ENCODE measurements at places on chromosomes 4 and X.

DNA sequence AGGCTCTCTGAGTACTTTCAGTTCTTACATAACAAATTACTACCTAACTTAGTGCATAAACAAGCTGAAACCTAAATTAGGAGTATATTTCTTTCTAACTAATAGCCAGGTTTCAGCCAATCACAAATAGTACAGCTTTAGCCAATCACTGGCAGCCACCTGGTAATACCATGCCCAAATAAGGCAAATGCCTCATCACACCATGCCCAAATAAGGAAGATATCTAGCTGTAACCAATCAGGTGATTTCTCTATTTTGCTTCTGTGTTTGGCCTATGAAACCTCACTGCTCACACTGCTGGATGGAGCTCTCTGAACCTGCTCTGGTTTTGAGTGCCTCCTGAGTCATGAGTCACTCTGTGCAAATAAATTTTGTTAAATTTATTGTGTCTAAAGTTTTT, 113.5 kb downstream of the DDIT4L start:
- no peak for DNase-seq

DNA sequence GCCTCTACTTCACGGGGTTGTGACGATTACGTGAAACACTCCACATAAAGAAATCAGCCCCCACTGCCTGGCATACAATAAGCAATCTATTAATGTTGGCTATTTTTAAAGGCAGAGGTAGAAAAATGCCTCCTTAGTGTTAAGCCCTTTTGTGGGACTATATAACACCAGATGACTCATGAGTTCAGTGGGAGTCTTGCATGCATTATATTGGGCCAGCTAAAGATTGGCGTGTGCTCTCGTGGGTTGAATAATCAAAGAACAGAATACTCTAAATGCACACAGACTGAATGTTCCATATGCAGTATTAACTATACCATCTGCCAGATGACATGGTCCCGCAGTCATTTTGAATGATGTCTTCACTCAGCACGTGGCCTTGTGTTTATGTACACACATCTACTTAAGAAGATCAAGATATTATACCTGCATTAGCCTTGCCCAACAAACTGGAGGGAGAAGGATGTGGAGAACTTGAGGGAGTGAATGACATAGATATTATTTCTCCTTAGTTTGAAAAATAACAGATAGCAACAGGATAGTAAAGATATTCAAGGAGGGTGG, 85.0 kb upstream of the MYOZ2 start:
- no peak for DNase-seq

DNA sequence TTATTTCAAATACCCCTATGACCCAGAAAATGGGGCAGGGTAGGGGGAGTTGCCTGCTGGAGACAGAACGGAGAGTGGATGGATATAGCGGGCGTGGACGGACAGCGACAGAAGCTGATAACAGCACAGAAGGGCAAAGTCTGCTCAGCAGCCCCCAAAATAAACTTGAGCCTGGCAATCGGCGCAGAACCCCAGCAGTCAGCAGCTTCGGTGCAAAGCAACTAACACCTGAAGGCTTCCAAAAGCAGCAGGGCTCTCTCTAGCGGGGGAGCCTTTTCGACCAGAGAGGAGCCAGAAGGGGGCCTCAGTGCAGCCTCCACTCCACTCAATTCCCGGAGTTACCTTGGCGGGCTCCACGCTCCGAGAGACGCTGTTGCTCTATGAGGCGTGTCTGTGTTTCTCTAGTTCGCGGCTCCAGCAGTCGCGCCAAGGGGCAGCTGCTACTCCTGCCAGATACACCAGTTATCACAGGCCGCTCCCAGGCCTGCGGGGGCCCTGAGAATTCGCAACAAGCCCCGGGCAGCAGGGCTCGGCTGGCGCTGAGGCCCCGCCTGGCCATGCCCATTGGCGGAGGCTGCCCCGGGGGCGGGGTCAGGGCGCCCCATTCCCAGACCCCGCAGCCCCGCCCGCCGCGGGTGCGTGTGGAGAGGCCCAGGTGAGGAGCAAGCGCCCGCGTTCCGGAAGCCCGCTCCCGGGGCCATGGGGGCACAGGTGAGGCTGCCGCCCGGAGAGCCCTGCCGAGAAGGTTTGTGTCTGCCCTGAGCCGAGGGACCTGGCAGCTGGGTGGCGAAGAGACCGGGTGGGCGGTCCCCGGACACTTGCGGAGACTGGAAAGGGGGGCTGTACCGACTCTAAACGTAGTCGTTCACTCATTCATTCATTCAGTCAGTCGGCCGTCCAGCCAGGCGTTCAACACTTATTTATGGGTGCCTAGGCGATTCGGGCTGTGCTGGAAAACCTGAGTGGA, at the start of the genes CNGA1 and NIPAL1:
CNGA1 (minus strand) TSS at position 541 of the 967 bp plus-strand sequence. CDS start 63,992 bp downstream, outside the sequence.
NIPAL1 (plus strand) TSS at position 632 of the 967 bp plus-strand sequence; CDS start at position 700, 68 bp downstream.
- DNase-seq: no peak

DNA sequence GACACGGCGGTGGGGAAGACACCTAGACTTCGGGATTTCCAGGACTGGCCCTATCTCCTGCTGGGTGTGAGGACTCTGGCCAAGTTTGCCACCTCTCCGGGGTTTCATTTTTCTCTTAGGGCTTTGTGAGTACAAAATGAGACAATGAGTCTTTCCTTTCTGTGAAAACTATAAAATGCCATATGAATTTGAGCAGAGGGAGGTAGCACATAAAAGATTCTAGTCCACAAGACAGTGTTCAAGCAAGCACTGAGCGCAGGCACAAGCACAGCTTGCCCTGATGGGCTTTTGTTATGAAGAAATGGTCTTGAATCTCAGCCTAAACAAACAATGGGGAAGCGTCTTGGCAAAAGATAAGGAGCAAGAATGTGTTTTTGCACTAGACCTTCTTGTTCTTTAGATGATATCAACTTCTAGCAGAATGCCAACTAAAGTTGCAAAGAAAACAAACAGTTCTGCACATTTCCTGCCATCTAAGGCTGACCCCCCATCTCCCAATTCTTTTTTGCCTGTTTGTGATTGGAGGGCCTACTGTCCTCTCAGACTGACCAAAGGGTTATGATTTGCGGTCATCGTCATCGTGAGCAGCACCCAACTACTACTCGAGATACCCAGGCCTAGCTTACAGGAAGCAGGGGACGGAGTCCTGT, 73.0 kb upstream of the ZNF518B start:
- DNase-seq: peak; percentile 7

GRCh38 chrX:133611676-133612075, 196.4 kb upstream of the GPC4 start:
- DNase-seq: no peak

DNA sequence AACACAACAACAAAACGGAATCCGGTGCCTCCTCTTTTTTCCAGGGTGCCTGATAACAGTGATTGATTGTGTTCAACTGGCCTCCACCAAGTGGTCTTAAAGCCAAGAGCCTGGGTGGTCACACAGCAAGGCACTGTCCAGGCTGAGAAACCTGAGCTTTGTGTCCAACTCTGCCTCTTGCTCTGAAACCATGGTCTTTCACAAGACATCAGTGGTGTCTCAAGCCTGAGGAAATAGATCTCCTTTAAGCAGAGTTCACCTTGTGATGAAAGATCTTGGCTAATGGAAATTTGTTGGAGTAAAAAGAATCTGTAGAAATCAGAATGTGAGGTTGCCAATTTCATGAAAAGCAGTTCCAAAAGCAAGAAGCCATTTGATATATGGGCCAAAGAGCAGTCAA, 47.3 kb upstream of the ACSL1 start:
- no peak for DNase-seq

DNA sequence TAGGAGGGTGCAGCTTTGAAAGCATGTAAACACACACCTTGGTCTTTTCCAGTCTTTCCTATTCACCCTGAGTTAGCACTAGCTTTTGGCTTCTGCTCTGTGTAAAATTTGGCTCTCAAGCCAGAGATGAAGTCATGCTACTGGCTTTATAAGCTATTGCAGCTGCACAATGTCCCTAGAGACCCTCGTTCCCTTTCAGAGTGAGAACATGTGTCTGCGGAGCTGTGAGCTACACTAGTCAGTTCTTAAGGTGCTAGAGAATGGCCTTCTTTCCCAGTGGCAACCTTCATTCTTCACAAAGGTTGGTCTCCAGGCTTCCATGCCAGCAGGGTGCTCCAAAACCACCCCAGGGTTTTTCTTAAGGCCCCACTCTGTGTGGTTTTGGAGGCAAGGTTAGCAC, 199.1 kb downstream of the SPATA18 start:
- DNase-seq: no peak

GRCh38 chr4:3225936-3226335, 23.0 kb upstream of the MSANTD1 start:
- DNase-seq: no peak

DNA sequence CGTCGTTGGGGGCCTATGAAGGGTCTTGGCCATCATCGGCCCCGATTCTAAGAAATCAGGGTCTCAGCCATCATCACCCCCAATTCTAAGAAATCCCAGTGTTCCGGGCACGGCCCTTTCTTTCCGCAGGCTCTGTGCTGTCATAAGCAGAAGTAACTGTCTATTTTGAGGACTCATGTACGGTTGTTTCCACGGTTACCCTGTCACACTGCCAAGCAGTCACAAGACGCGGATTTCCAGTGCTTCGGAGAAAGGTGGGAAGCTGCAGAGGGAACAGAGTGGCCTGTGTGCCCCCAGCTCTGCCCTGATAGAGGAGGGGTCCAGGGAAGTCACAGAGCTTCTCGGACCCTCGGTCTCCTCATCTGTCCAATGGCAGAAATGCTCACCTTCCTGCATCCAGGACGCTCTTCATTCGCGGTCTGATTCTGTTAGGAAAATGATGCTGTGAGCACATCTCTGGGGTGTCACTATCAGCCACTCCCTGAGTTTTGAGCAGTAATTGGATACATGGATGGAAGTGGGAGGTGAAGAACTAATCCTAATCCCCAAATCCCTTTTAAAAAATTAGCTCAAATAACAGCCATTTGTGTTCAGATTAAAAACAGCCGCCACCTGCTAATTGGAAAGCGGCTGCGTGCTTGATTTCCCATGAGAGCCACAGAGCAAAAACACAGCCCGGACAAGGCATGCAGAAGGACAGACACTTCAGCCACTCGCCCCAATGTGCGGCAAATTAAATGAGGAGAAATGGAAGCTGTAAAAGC, 73.1 kb downstream of the WFS1 start:
- DNase-seq: no peak

DNA sequence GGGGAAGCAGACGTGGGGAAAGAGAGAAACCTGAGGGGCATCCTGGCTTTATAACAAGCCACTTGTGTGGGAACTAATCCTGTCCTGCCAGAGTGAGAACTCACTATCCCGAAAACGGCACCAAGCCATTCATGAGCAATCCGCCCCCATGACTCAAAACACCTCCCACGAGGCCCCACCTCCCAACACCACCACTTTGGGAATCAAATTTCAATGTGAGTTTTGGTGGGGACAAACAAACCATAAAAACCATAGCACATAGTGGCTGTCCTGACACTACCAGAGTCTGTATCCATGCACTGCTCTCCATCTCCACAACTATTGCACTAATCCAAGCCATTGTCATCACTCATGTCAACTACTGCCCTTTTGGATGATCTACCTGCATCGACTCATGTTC, 28.5 kb upstream of the SEPTIN6 start:
- DNase-seq: no peak

- no peak for DNase-seq
These were observed 51.4 kb upstream of the EMCN start for GRCh38 chr4:100569196-100569595.

DNA sequence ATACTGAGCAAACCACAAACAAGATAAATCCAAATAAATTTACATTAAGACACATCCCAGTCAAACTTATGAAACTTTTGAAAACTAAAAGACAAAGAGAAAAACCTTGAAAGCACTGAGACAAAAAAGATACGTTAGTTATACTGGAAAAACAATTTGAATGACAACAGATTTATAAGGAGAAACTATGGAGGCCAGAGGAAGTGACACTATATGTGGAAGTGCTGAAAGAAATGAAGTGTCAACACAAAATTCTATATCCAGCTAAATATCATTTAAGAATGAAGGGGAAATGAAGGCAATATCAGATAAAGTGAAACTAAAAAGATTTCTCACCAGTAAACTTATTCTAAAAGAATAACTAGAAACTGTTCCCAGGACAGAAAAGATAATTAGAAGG, 283.7 kb downstream of the RAPGEF2 start:
- DNase-seq: no peak

DNA sequence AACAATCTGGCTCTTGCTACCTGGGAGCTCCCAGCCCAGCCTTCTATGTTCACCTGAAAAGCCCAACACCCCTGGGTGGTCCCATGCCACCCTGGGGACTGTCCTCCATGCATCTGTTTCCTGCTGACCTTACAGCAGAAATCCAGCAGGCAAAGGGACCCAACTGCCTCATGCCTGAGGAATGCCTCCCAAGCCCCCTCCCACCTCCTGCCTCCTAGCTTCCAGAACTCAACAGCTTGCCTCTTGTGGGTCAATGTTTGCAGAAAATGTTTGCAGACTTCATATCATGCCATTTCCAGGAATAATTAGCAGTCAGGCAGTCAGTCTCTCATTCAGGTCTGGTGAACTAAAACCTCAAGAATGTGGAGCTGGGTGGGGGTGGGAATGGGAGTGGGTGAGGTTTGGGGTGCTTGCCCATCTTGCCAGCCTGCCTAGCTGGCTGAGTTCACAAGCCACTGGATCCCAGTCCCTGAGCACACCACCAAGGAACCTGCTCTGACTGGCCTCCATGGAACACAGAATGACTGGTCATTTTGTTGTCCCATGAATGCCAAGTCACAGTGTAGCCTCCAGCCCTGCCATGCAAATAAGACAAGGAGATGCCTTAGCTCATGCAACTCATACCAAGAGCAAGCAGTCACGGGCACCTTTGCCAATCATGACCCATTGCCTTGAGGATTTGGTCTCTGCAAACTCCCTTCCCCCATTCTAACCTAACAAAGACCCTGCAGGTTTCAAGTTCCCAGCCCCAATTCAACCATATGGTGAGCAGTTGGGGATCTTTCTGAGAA, 12.1 kb upstream of the PLAC1 start:
- DNase-seq: no peak

- no peak for DNase-seq
These were observed 246.6 kb downstream of the PARM1 start for GRCh38 chr4:75179510-75179909.

DNA sequence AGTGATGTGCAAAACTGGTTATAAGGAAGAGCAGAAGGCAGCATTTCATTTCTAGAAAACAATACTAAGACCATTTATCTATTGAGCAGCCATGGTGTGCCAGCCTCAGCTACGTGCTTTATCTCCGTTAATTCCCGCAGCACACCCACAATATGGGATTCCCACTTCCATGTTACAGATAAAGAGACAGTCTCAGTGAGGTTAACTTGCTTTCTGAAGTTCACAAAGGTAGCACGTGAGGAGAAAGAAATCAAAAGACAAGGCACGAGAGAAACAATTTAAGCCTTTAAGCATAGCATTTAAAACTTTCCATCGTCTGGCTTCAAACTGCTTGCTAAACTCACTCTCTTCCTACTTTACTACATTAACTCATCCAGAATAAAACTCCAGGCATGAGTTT, 8.0 kb upstream of the RPL34 start:
- no peak for DNase-seq

GRCh38 chr4:35942092-35942491, 302.2 kb downstream of the ARAP2 start:
- no peak for DNase-seq
